ENCODE measurements at places on chromosomes 2 and 18.

DNA sequence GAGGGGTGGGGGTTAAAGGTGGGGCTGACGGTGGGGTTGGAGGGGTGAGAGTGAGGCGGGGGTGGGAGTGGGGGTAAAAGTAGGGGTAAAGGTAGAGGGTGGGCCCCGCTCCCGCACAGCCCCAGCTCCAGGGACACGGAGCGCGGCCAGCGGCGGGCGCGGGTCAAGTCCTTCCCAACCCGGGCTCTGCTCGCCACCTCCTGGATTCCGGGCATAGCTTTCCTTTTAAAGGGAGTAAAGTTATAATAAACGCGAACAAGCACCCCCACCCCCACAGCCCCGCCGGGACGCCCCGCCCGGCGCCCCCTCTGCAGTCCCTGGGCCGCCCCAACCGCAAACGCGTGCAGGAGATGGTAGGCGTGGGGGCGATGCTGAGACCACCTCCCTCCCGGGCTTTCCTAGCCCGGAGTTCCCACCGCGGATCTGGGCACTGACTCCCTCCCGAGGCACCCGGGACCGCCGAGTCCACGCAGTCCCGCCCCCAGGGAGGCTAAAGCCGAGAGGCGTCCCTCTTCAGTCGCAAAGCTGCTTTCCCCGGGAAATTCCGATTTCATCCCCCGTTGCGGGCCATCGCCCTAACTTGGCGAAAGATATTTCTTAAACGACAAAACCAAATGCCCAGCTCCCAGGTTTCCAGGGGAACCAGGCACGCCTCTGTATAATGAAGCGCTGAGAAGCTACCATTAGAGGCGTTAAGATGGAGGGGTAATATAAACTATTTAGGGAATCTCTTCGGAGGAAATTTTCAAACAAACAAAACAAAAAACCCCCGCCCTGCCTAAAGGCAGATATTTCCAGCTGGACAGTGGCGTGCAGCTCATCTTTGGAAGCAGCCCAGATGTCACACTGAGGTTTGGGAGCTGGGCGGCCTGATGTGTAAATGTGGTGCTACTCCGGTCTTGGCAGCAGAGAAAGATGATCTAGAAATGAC, at the start of gene LIMS2:
TSS of gene LIMS2 (minus strand) at position 200 of the 931 bp plus-strand sequence. CDS start 506 bp downstream, outside the sequence.
- DNase-seq = no peak

DNA sequence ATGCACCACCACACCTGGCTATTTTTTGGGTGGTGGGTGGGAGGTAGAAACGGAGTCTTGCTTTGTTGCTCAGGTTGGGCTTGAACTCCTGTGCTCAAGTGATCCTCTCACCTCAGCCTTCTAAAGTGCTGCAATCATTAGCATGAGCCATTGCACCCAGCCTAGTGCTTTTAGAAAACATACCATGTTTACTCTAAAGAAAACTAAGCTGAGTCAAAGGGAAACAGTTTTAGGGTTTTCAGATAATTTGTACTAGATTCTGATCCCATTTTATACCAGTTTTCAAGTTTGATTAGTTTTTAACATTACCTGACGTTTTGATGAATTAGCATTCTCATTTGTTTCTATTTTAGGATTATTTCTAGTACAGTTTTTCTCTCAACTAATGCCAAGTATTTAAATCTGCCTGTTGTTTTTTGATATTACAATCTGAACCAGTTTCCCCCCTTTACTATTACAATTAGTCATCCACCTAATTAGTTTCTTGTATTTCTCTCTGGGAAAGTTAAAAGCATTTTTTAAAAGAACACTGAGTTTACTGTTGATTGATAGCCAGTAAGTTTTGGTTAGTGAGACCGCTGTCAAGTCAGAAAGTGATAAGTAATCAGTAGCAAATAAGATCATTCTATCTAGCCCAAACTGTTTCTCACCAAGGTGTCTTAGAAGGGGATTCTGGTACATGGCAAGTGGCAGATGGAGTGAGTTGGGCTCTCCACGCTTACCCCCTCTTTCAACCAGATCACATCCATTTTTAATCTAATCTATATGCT, 24.2 kb upstream of the TBR1 start:
- no peak for DNase-seq

- peak; percentile 80 for DNase-seq
Measured at GRCh38 chr2:47360927-47361326, 42.0 kb upstream of the MSH2 start.

GRCh38 chr18:52341608-52342381, 1.8 kb downstream of the DCC start:
- no peak for DNase-seq

DNA sequence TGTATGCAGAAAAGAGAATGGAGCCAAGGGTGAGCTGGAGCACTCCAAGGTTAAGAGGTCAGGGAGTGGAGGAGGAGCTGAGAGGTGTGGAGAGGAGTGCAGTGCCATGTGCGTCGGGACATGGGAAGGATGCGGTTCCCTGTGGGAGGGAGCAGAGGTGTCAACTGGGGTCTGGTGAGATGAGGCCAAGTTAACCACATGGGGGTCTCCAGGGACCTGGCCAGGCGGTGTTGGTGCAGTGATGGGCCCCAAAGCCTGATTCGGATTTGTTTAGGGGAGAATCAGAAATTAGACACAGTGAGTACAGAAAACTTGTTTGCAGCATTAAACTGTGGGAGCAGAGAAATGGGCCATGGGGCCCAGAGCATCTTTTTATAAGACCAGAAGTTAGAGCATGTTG, 210.5 kb downstream of the LDLRAD4 start:
- no peak for DNase-seq

DNA sequence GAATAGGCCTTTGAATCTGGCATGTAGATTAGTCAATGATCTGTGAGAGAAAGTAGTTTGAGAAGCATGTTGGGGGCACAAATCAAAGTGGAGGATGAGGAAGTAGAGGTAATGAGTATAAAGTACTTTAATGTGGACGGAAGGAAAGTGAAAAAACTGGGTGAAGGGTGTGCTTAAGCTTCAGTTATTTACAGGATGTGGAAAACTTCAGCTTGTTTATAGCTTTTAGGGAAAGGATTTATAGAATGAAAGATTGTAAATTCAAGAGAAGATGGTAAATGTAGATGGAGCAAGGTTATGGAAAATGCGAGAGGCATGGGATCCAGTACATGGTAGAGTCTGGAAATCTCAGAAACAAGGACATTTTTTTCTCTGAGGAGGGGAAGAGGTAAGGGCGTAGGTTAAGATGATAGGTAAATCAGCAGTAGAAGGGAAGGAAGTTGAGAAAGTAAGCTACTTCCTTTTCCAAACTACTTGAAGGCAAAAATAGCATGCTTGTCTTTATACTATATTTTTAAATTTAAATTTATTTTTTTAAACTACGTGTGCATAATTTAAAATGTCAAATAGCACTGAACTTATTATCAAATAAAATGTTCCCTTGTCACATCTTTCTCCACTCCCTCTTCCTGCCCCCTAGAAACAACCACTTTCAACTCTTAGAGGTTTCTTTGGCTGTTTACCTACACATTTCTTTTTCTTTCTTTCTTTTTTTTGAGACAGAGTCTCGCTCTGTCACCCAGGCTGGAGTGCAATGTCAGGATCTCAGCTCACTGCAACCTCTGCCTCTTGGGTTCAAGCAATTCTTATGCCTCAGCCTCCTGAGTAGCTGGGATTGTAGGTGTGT, 8.5 kb downstream of the FAM117B start:
- no peak for DNase-seq

DNA sequence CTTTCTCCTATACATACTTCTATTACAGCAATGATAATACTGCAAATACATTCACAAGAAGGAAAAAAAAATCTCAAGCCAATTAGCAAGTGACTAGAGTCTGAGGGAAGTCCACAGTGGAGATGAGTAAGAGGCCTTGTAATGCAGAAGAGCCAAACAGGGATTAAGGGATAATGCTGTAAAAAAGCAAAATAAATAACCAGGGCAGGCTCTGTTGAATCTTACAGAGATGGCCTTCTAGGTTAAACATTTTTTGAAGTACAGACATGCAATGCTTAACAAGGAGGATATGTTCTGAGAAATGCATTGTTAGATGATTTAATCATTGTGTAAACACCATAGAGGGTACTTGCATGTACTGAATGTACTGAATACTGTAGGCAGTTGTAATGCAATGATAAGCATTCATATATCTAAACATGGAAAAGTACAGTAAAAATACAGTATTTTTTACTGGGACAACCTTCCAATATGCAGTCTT, 122.1 kb upstream of the RMDN2 start:
- peak; percentile 90 for DNase-seq

DNA sequence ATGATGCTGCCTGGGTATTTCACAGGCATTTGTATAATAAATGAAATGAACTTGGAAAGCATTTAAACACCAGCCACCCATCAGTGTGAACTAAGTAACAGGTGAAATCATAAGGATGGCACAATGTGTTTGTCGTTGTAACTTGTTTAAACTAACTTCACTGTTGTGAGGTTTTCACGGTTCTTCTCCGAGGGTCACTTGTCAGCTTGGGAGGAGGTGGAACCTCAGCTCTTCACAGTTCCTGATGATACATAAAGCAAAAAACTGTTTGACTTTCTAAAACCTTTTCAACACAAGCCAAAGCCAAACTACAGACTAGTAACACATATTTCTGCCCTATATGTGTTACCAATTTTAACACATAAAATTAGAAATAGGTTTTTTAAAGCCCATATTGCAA, 13.1 kb downstream of the TMEM18 start:
- no peak for DNase-seq

DNA sequence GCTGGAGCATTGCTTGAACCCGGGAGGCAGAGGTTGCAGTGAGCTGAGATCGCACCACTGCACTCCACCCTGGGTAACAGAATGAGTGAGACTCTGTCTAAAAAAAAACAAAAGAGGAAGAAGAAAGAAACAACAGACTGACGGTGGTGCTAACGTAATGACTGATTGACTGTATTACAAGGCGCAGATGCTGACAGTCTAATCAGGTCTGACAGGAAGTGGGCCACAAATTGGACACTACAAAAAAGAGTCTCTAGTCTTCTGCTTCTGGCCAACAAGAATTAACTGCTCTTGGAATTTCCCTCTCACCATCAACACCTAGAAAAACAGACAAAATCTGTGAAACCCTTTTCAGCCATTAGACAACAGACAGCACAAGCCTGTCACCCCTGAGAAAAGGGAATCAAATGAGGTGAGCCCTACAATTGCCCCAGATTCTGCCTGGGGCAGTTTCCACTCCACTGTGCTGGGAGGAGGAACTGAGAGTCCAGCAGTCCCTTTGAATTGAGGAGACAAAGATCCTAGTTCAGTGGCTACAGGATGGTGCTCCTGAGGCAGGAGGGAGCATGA, 43.3 kb downstream of the SNED1 start:
- no peak for DNase-seq

DNA sequence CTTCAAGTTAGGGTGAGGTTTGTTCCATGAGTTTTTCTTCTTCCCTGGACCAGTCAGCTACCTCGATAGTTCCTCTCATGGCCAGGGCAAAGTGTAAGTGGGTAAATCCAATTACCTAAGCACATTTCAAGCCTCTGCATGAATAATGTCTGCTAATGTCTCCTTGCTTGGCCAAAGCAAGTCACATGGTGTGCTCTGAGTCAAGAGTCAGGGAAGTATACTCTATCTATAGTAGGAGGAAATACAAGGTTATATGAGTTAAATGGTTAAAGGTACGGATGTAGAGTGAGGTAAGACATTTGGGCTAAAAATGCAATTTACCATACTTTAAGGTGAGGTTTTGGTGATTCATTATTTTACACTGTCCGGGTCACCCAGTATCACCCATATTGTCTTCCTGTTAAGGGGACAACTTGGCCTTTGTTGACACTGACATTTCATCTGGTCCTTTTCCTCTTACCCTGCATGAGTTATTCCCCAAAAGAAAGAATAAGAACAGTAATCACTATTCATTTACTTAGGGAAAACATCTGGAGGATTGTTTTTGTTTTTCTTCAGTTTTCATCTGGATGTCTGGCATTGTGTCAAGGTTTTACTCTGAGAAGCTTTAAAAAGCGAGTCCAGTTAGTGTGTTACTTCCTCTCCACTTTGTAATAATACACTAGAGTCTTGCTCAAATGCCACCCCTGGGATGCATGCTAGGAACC, 405.5 kb downstream of the RND3 start:
- DNase-seq = no peak

DNA sequence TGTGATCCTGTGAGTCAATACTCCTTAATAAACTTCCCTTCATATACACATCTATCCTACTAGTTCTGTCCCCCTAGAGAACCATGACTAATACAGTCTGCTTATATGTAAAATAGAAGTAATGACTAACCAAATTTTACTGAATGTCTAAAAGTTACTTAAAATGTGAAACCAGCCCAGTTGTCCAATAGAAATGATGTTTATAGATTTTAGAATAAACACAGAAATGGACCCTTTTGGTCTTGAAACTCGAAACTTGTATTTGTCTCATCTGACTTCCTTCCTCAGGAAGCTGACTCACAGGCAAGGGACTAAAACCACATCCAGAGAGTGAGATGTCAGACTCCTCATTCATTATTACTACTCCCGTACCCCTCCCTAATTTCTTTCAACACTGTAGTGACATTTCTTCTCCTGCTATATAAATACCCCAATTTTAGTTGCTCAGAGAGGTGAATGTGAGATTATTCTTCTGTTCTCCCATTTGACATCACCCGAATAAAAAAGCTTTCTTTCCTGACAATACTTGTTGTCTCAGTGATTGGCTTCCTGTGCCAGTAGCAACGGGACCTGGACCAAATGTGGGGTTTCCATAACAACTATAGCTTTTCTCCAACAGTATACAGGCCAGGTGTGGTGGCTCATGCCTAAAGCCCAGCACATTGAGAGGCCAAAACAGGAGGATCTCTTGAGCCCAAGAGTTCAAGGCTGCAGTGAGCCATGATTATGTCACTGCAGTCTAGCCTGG, 486.0 kb downstream of the ERBB4 start:
- peak; percentile 84 for DNase-seq

- no peak for DNase-seq
Measured at GRCh38 chr2:29703336-29703735, 218.1 kb downstream of the ALK start.

DNA sequence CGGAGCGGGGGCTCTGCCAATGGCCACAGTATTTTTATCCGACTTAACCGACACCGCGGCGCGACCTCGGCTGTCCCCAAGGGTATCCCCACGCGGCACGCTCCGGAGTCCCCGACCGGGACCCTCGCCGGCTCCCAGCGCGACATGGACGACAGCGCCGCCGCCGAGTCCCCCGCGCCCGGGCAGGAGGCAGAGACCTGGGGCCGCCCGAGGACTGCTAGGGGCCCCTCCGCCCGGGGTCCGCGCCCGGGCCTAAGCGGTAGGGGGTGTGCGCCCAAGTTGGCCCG, 468 bp downstream of the UXS1 start:
- DNase-seq = no peak

GRCh38 chr18:11887328-11888128, 20.6 kb downstream of the MPPE1 start:
- peak; percentile 73 for DNase-seq

- no peak for DNase-seq
Measured at GRCh38 chr2:164779383-164780057, 62.1 kb downstream of the COBLL1 start.

GRCh38 chr2:77834360-77835002, 312.3 kb upstream of the LRRTM4 start:
- DNase-seq = no peak

GRCh38 chr2:217804791-217805667, 197.8 kb downstream of the TNS1 start:
- peak; percentile 53 for DNase-seq
